ENCODE measurements at places on chromosomes 4 and X.

- DNase-seq, result no peak
Observed at GRCh38 chrX:45506149-45506730, 305.6 kb upstream of the DIPK2B start.

DNA sequence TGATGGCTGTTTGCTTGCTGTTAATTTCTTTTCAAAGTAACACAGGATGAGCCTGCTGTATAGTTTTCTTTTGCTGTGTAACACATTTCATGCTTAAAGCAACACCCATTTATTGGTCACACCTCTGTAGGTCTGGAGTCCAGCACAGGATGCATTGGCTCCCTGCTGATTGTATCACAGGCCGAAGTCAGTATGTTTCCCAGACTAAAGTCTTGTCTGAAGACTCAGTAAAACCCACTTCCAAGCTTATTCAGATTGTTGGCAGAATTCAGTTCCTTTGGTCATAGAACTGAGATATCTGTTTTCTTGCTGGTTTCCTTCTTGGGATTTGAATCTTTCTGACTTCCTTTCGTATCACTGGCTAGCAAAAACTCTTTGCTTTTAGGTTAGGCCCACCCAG, 54.3 kb downstream of the LRP2BP start:
- no peak for DNase-seq

GRCh38 chr4:79315891-79316290, 10.0 kb downstream of the NAA11 start:
- DNase-seq, result no peak

DNA sequence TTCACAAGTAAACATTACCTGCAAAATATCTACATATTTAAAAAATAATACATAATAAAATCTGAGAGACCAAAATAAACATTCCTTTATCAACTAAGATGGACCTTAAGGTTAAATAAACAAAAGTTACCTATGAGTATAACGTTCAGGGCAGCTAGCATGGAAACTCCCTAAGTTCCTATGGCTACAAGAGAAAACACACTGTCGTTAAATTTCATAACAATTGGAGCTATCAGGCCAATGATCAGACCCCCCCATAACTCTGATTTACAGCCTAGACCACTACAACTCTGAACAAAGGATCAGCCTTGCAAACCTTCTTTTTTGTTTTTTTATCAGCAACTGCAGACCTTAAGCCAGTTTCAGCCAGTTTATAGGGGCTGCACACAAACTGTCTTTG, 1418.4 kb downstream of the PCDH18 start:
- no peak for DNase-seq

- no peak for DNase-seq
Observed at GRCh38 chr4:56330691-56331090, 56.6 kb downstream of the AASDH start.

DNA sequence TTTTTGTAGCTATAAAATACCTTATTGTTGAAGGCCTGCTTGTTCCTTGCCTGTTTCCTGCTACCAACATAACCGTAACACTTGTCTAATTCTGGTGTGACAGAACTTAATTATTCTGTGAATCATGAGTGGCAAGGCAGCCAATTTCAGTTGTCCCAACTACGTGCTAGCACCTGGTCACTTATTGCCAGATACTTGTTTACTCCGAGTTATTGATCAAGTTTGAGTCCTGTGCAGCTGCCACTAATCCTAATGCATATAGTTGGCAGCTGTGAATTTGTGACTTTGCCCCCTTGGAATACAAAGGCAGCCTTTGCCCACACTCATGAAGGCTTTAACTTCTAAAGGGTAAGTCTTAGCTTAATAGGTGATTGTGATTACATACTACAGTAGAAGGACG, 7.8 kb upstream of the RNF128 start:
- no peak for DNase-seq

DNA sequence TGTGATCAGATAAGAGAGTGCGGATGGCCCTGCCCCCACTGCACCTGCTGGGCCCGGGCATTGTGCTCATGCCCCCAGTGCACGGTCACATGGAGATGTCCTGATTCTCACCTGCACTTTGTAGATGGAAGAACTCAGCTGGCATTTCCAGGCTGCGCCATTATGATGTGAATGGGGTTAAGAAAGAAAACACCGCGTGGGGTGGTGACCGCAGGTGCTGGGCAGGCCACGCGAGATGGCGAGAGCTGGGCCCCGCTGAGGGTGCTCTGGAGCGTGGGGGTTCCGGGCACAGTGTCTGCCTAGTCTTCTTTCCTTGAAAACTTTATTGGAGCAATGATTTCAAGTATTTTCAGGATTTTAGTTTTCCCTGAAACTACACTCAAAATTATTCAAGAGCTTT, 17.8 kb upstream of the HGFAC start:
- DNase-seq, result no peak

- DNase-seq, result no peak
Observed at GRCh38 chr4:48899432-48899749, 7.2 kb downstream of the OCIAD2 start.

DNA sequence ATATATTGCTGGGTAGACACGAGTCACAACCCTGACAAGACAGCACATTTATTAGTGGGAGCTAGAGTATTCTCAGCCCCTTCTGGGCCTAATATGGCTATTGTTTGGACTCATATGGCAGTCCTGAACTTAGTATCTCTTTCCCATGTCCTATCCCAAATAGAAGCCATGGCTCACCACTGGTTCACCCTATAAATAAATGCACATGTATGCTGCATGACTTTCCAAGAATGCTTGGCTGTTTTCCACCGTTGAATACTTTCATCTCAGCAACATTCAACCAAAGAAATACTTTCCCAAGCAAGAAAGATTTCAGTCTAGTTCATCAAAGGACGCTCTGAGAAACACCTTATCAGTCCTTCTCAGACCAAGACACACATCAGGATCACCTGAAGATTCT, 36.7 kb downstream of the SMPX start:
- no peak for DNase-seq

GRCh38 chrX:133674726-133675470, 259.6 kb upstream of the GPC4 start:
- DNase-seq, result no peak

GRCh38 chr4:2928242-2929176, 34.7 kb downstream of the NOP14 start:
- no peak for DNase-seq

DNA sequence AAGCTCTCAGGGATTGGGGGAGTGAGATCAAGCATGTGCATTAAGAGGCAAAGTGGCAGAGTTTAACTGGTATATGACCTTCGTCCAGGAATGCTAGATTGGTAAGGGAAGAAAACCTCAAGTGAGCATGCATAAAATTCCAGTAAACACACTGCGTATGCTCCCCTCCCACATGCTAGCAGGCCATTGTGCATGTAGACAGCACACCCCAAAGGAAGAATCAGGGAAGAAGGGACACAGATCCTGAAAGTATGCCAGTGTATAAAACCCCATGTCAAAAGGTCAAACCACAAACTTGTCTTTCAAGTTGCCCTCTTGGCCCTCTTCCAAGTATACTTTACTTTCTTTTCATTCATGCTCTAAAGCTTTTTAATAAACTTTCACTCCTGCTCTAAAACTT, 405.2 kb upstream of the CNKSR2 start:
- no peak for DNase-seq

- no peak for DNase-seq
Observed at GRCh38 chr4:94329933-94330332, 12.7 kb downstream of the HPGDS start.

GRCh38 chr4:135353008-135353407, 1151.4 kb upstream of the PABPC4L start:
- DNase-seq, result no peak

- no peak for DNase-seq
Observed at GRCh38 chr4:14809203-14809602, 193.1 kb upstream of the CPEB2 start.

DNA sequence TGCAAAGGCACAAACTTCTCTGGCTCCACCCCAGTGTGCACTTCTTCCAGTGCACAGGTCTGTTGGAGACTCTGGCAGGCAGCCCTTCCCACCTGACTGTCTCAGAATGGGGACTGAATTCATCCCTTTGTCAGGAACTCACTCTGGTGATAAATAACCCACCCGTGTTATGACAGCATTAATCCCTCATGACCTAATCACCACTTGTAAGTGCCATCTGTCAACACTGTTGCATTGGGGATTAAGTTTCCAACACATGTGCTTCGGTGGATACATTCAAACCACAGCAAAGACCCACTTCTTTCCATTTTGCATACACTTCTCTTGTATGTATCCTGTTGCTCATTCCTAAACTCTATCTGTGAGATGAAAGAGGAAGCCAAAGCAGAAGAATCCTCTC, 1002.9 kb upstream of the IGFBP7 start:
- DNase-seq, result no peak

- DNase-seq, result no peak
Observed at GRCh38 chr4:99457270-99457669, 22.1 kb upstream of the ADH7 start.

- DNase-seq, result no peak
Observed at GRCh38 chrX:45232139-45232538, 31.5 kb upstream of the DIPK2B start.

DNA sequence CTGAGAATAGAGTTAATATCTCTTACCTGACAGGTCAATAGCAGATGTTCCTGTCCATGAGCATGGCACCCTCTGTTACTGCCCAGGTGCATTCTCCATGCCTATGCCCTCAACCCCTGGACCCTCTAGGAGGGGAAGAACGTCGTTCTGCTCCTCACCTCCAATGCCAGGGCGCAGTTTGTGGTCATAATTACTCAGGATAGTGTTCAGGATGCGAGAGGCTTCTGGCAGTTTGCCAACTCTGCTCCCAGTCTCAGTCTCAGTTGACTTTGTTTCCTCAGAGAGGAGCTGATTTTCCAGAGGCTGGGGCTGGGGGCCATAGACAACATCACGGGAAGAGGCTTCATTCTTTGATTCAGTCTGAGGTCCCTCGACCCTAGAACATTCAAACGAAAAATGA, 4.4 kb downstream of the GABRE start:
- no peak for DNase-seq

DNA sequence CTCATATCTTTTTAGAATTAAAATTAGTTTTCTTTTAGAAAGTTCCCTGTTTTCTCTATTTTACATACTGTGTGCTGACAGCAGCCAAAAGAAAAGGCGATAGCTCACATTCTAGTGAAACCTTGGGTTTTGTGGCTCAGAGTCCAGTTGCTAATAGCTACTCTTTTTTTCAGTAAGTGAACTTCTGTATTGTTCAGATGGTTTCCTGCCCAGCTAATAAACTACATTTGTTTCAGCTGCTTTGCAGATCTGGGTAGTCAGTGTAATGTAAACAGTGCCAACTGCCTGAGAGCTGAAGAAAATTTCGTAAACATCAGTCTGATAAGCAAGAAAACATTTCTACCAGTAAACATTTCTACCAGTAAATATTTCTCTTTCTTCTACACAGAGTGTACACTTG, 370.2 kb downstream of the GRIA2 start:
- DNase-seq, result no peak

DNA sequence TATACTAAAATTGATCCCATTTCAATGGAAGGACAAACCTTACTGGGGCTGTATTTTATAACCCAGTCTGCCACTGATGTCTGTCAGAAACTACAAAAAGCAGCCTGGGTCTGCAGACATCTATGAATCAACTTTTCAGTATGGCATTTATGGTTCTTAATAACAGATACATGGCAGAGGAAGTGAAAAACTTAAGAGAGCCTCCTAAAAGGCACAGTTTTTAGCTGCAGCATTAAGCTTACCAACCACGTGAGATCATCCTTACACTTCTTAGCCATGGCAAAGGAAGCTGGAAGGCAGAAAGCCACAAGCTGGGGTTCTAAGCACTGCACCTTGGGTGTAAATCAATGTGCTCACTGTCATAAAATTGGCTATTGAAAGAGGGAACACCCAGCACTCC, 16.6 kb upstream of the UGT2B17 start:
- no peak for DNase-seq

DNA sequence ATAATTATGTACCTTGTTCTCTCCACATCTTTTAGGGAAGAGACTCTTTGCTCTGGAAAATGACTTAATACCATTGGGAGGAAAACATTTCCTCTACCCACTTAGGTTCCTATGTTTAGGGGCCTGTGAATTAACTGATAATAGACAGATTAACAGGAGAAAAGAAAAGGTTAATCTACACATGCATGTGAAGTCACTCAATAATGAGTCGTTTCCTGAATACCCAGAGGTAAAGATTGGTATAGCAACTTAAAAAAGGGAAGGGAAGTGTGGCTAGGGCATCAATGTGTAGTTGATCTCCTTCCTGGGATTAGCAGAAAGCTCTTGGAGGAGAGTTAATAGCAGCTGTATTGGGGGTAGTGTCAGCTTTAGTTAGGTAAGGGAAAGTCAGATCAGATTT, 419.5 kb upstream of the ATOH1 start:
- DNase-seq, result no peak

DNA sequence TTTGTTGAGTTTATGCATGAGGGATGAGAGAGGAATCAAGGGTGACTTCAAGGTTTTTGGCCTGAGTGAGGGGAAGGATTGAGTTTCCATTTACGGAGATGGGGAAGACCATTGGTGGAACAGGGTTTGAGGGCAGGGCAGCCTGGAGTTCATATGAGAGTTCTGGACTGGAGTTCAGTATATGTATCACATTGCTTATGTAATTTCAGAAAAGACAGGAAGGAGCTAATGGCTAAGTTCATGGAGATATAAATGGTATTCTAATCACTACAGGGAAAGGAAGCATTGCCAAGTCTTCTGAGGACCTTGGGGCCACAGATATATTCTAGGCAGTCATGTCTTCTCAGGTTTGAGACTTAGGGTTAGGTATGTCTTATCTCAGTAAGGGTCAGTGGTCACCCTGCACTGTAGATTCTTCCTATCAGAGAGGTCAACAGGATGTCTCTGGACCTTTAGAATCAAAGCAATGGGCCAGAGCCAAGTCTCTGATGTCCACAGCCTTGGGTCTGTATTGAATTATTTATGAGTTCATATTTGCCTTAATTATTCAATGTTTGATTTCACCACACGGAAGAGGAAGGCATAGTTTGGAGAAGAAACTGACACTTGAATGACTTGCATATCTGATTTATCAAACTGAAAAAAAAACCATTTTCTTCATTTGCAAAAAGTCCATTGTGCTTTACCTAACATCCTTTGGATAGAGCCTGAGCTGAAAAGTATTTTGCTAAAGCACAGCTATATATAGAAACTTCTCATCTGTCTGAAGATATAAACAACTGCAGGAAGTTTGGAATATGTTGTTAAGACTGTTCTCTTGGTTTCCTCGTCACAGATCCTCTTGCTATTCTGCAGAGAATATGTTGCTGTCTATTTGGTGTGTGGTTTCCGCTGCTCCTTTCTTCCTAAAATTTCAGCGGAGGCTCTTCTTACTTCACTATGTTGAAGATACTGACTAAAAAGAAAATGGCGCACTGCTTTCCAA, 139.5 kb downstream of the PDGFRA start:
- DNase-seq, result no peak

DNA sequence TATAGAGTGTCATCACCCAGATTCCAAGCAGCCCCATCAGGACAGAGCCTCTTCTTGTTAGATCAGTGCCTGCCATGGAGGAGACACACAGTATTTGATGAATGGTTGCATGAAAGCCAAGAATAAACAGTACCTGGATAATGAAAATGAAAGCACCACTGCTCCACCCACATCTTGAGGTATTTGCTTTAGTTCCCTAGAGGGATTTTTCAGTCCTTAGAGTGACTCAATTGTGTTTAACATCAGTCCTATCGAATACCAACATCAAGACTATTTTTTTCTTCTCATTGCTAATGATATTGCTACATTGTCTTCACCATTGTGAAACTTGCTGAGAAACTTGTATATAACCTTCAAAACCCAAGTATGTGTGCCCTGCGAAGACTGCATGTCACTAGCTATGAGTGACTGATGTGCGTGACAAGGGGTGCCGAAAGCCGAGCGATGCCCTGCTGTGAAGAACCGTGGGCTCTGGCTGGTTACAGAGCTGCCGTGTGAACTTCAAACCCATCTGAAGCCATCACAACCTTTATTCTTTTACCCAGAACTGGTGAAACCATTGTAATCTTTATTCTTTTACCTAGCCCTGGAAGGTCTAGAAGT, 211.3 kb upstream of the FAT1 start:
- DNase-seq, result no peak
